ENCODE measurements at places on chromosomes 4 and X.

DNA sequence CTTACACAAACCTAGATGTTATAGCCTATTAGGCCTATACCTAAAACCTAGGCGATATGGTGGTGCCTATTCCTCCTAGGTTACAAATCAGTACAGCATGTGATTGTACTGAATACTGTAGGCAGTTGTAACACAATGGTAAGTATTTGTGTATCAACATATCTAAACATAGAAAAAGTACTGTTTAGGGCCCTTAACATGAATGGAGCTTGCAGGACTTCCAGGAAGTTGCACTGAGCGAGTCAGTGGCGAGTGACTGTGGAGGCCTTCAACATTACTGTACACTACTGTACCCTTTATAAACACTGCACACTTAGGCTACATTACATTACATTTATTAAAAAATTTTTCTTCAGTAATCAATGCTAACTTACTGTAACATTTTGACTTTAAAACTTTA lies 37.8 kb downstream of the WWC2 start:
- peak; percentile 45 for DNase-seq

DNA sequence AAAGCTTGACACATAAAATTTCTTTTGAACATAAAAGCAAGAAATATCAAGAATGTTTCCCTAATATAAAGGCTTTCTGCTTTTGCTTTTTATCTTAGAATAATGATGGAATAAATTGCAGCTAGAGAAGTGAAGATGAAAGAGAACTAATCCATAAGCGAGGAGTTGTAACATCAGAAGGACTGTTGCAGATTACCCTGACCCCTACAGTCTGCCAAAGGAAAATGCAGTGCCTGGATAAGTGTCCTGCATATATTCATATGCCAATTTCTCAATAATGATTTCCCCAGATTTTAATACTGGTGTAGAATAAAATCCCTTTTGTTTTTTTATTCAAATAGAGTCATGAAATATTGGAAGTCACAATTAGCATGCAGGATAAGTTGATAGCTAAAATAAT lies 115.9 kb downstream of the MAGEC2 start:
- peak; percentile 2 for DNase-seq

DNA sequence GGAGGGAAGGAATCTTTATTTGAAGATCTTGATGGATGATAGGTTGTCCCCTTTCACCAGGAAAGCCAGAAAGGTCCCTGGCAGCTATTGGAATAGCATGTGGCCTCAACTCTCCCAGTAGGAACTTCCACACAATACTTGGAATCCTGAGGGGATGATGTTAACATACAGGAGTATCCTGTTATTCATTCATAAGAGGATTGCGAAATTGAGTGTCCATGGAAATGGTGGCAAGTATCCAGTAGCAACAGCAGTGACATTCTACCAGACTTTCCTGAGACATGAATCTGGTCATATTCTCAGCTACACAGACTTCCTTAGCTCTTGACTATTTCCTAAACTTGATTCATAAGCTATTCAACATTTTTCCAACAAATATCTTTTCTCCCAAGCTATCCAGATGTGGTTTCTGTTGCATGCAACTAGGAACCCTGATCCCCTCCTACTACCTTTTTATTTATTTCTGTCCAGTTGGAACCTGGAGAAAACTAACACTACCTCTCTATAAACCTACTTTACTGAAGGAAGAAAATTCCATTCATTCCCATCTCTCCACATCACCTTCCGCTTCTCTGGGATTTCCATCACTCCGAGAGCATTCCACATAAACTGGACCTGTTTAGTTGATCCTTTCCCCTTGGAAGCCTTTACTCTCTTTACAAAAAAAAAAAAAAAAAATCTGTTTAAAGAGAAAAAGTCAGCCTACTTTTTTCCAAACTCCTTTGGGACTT lies 101.8 kb downstream of the ANXA5 start:
- peak; percentile 65 for DNase-seq

DNA sequence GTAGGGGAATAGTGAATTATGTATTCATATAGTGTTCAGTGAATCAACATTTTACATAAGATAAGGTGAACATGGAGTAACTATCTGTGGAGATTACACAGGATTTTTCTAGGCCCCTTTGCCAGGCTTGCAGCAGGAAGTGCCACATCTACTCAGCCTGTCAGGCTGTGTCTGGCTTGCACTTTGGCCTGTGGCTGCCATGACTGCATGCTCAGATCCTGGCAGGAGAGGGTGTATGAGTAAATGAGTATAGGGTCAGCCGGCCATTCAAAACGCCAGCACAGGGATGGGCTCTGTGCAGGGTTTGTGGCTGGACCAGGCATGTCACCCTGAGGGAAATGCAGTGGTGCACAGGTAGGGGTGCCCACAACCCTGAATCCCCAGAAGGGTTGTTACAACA lies 51.9 kb downstream of the UBQLN2 start:
- DNase-seq = no peak

GRCh38 chrX:2960861-2961515 lies 31.8 kb upstream of the ARSD start:
- DNase-seq = no peak

DNA sequence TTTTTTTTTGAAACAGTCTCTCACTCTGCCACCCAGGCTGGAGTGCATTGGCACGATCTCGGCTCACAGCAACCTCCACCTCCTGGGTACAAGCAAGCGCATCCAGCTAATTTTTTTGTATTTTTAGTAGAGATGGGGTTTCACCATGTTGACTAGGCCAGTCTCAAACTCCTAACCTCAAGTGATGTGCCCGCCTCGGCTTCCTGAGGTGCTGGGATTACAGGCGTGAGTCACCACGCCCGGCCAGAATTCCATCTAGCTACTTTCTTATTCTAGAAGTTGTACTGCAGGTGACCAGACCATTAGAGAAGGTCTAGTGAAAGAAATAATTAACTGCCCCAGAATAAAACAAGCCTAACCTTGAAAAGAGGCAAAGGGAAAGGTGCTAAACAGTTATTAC lies 2.3 kb downstream of the LRBA start:
- no peak for DNase-seq

GRCh38 chr4:52102587-52102986 lies 51.5 kb downstream of the SPATA18 start:
- DNase-seq = peak; percentile 42

- DNase-seq = no peak
These were observed 100.5 kb downstream of the PHKA2 start for GRCh38 chrX:18883234-18883960.

GRCh38 chrX:72620550-72621145 lies 48.0 kb upstream of the HDAC8 start:
- DNase-seq = peak; percentile 73

DNA sequence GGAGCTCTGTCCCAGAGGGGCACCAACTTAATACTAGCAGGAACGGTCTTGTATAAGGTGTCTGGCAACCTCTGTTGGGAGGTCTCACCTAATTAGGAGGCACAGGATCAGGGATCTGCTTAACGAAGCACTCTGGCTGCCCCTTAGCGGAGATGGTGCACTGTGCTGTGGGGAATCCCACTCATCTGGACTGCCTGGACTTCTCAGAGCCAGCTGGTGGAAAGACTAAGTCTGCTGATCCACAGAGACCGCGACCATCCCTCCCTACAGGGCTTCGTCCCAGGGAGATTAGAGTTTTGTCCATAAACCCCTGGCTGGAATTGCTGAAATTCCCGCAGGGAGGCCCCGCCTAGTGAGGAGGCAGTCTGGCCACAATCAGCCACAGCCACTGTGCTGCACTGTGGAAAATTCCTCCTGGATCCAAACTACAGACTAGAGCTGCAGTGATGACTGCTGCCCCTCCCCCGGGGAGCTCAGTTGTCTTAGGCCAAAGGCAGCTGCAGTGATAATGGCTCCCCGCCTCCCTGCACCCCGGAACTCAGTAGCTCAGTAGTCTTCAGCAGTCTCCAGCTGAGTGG lies 22.0 kb upstream of the ZCCHC4 start:
- DNase-seq = no peak

GRCh38 chrX:12949205-12949926 lies 25.5 kb upstream of the TMSB4X start:
- DNase-seq = peak; percentile 90

- no peak for DNase-seq
These were observed 73.1 kb downstream of the MAMLD1 start for GRCh38 chrX:150436195-150436594.

DNA sequence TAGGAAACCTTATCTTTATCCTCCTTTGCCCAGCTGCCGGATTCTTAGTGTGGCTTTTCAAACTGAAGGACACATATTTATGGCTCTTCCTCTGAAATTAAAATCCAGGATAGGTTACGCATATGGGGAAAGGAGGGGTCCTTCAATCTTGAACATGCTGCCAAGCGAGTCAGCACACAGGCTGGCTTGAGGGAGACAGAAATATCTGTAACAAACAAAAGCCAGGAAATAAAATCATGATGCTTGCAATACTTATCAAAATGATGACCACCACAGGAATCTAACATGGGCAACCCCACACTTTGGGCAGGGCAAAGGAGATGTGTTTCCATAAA lies 196.4 kb upstream of the LDB2 start:
- DNase-seq = peak; percentile 41

DNA sequence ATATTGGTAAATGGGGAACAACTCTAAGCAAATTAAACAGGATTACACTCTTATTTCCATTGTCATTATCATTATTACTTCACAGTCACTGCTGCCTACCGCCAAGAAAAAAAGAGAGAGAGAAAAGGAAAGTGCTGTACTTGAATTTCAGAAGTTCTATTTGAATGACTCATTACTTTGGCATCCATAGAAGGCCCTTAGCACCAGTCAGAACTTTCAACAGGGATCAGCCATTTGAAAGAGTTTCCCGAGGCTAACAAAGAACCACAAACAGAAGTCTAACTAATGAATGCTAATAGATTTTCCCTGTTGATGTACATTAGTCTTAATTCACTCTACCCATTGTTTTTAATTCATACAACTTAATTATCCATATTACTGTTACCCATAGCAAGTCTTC lies 116.3 kb downstream of the SHROOM4 start:
- DNase-seq = peak; percentile 85

DNA sequence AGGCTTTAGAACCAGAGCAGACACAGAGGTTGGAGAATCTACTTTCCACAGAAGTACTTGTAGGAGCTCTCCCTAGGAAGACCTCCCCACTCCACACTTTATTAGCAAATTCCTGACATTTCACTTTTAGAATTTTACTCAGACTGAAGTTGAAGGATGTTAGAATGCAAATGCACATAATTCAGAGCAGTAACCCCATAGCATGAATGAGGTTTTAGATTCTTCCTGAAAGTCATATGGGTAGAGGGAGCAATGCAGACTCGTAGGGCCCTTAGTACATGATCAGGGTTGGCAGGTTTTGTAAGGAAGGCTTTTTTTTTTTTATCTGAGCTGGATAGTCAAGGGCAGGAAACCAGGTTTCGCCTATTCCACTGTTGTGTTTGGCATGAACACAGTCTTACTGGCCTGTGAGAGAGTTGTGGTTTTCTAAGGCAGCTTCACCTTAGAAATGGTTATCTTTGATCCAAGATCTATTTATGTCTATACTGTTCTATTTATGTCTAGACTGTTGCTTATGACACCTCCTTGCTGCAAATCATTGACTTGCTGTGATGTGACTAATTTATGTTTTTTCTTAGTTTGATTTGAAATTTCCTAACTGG lies 48.9 kb downstream of the SPATA18 start:
- DNase-seq = peak; percentile 32

GRCh38 chrX:103373581-103373980 lies 2.8 kb upstream of the BEX3 start:
- DNase-seq = no peak

DNA sequence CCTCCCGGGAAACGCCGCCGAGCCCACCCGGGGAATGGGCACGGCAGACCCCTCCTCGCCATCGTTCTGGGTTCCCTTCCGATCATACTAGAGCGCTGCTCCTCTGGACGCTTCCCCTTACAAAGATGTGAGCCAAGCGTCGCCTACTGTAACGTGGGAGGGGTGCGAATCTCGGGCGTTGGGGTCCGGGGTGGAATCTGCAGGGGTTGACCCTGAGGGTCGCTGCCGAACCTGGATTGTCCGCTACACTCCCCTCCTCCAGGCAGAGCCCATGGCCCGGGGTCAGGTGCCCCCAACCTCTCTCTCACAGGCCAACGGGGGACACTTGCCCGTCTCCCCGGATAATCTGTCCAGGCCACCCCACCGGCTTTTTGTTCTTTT lies 13.8 kb downstream of the BCOR start:
- DNase-seq = no peak

- no peak for DNase-seq
These were observed 456.2 kb downstream of the FAT4 start for GRCh38 chr4:125770814-125771398.

DNA sequence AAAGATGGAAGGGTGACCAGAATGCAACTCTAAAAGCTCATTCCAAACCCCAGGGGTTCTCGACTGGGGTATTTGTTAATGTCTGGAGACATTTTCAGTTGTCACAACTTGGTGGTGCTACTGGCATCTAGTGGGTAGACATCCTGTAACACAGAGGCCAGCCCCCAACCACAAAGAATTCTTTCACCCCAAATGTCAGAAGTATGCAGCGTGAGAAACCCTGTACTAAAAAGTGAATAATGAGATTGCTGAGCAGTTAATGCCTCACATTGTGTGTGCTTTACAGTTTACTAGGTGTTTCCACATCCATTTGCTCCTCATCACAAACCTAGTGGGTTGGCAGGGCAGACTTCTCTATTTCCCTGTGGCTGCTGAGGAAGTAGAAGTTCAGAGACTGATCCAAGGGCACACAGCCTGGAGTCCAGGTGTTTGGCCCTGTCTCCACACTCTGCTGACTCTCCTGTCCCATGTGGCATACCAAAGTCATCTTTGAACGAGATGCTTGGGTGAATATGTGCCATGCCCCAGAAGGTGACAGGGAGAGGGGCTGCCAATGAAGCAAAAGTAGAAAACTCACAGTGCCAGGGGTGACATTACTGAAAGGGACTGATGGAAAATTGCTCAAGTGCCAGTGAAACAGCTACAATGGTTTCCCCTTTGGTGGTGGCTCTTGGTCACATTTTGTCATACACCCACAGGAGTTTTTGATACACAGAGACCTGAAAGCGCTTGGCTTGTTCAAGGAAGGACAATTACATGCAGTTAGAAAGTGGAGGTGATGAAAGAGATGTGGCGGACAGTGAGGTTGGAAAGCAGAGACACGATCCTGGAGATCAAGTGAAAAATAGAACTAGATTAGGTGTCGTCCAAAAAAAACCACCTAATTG lies 10.1 kb upstream of the TMEM154 start:
- no peak for DNase-seq

GRCh38 chr4:69760455-69760854 lies at the start of gene SULT1B1:
TSS of gene SULT1B1 (minus strand) at chr4:69760620. CDS start at chr4:69755217, 5,403 bp downstream.
- peak; percentile 70 for DNase-seq

- peak; percentile 61 for DNase-seq
These were observed 33.5 kb upstream of the RASSF6 start for GRCh38 chr4:73653695-73654106.
